ENCODE measurements at places on chromosomes 2 and 18. TPM values are rescaled to one million over a fixed set of nuclear protein-coding genes. Genes with fewer than 3 reads are reported as not detected.

ZNF532 gene
- total RNA-seq = 86.4 TPM

EMX1 gene
- not detected for total RNA-seq

ITGB6 gene
- total RNA-seq = not detected

CYP1B1 gene
- 12.2 TPM for total RNA-seq

CDK15 gene
- total RNA-seq = 0.71 TPM

GREB1L gene
- total RNA-seq = 4.4 TPM

COL3A1 gene
- 1,567 TPM for total RNA-seq

CAPN14 gene
- total RNA-seq = not detected

RNF125 gene
- total RNA-seq = 5.9 TPM

DNAH6 gene
- total RNA-seq = 0.55 TPM

DNA sequence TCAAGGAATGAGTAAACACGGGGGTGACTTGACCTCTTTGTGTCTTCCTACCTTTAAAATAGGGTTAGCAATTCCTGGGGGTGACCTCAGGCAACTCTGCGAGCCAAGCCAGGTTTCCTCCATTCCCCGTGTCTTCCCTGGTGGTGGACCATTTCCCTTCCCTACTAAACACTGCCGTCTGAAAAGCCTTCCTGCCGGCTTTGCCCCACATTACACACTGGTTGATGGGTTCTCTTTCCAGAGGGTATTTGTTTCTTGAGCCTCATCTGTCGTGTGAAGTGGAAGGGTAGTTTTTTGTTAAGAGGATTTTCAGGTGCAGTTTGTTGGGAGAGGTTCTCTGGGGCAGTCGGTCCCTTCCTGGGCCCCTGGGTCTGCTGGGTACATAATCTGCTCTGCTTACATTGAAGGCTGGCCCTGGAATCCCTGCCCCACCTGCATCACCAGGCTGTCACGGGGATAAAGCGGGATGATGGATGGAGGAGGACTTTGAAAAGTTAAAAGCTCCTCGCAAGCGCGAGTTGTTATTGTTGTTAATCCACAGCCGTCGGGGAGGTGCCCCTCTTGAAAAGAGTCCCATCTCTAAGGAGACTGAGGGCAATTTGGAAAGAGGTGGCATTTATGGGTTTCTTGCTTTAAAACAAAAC, 175.4 kb upstream of the SPRED2 start:
- no peak overlapping the region for H3K27ac ChIP-seq
- no peaks in the 10 kb centered on the region for H3K36me3 ChIP-seq
- H3K27me3 ChIP-seq = no peaks in the 10 kb centered on the region

- H3K27ac ChIP-seq = no peak overlapping the region
- peaks cover 4% of the 10 kb centered on the region for H3K4me1 ChIP-seq
- H3K27me3 ChIP-seq = no peaks in the 10 kb centered on the region
- H3K4me3 ChIP-seq = no peak overlapping the region
- no peaks in the 10 kb centered on the region for H3K36me3 ChIP-seq
These were observed 103.1 kb downstream of the SH3BP4 start for GRCh38 chr2:235054919-235055318.

GRCh38 chr2:218991674-218992168, 1.5 kb downstream of the CRYBA2 start:
- H3K36me3 ChIP-seq = no peaks in the 10 kb centered on the region
- H3K27ac ChIP-seq = no peak overlapping the region
- H3K4me1 ChIP-seq = peaks cover 27% of the 10 kb centered on the region
- H3K27me3 ChIP-seq = peaks cover 99% of the 10 kb centered on the region
- H3K4me3 ChIP-seq = no peak overlapping the region
- DNase-seq = peak; percentile 47

- no peaks in the 10 kb centered on the region for H3K27me3 ChIP-seq
- DNase-seq = no peak
- H3K4me1 ChIP-seq = peaks cover 4% of the 10 kb centered on the region
- no peaks in the 10 kb centered on the region for H3K36me3 ChIP-seq
- H3K4me3 ChIP-seq = no peak overlapping the region
- no peak overlapping the region for H3K27ac ChIP-seq
These were observed 74.3 kb downstream of the PDK1 start for GRCh38 chr2:172630181-172630580.

GRCh38 chr2:107772353-107772752, 54.3 kb upstream of the RGPD4 start:
- H3K27ac ChIP-seq = no peak overlapping the region
- H3K4me3 ChIP-seq = no peak overlapping the region

DNA sequence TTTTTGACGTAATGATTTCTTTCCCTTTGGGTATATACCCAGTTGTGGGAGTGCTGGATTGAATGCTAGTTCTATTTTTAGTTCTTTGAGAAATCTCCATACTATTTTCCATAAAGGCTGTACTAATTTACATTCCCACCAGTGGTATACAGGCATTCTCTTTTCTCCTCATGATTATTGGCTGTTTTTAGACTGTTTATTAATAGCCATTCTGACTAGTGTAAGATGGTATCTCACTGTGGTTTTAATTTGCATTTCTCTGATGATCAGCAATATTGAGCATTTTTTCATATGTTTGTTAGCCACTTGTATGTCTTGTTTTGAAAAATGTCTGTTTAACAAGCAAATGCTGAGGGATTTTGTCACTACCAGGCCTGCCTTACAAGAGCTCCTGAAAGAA, 9.2 kb upstream of the CD28 start:
- no peak overlapping the region for H3K27ac ChIP-seq
- no peaks in the 10 kb centered on the region for H3K27me3 ChIP-seq
- no peaks in the 10 kb centered on the region for H3K36me3 ChIP-seq
- no peaks in the 10 kb centered on the region for H3K4me1 ChIP-seq

- peak overlapping the region; percentile 77 for H3K4me3 ChIP-seq
- no peaks in the 10 kb centered on the region for H3K27me3 ChIP-seq
- peak overlapping the region; percentile 100 for H3K27ac ChIP-seq
- peaks cover 33% of the 10 kb centered on the region for H3K4me1 ChIP-seq
These were observed 727 bp downstream of the FBXO11 start for GRCh38 chr2:47905386-47906156.

GRCh38 chr2:42545023-42545721, 23.3 kb upstream of the MTA3 start:
- H3K27ac ChIP-seq = no peak overlapping the region
- H3K4me1 ChIP-seq = no peaks in the 10 kb centered on the region
- H3K27me3 ChIP-seq = no peaks in the 10 kb centered on the region
- no peak for DNase-seq

Data from sigmoid colon (tissue), 7 donors.